ENCODE measurements at places on chromosomes 4 and X. TPM values are rescaled to one million over a fixed set of nuclear protein-coding genes. Genes with fewer than 3 reads are reported as not detected.

MMRN1 gene
- 4.4 TPM for polyA plus RNA-seq

ARHGEF9 gene
- polyA plus RNA-seq = 5.4 TPM

HMGN5 gene
- polyA plus RNA-seq = 7.0 TPM

F9 gene
- 127 TPM for polyA plus RNA-seq

ARHGAP36 gene
- polyA plus RNA-seq = not detected

NWD2 gene
- polyA plus RNA-seq = not detected

DSPP gene
- polyA plus RNA-seq = not detected

NDP gene
- polyA plus RNA-seq = not detected

CFAP299 gene
- polyA plus RNA-seq = not detected

ABCE1 gene
- 17.8 TPM for polyA plus RNA-seq

GRCh38 chr4:17616283-17616682 is 1.8 kb downstream of the MED28 start:
- no peak for DNase-seq

DNA sequence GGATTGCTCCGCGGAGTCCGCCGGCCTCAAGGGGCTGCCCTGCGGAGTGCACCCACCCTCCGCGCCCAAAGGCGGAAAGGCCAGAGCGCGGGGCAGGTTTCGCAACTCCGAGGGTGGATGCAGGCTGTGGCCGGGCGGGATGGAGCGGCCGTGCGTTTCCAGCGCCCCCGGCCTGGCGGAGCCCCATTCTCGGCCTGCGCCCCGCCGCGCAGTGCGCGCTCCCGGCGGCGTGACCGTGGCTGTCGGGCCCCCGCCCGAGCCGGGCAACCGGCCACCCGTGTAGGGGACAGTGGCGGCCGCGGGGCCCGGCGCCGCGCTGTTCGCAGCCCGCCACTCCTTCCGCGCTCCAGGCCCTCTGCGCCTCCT is 331 bp downstream of the SETD7 start:
- DNase-seq = peak; percentile 56

DNA sequence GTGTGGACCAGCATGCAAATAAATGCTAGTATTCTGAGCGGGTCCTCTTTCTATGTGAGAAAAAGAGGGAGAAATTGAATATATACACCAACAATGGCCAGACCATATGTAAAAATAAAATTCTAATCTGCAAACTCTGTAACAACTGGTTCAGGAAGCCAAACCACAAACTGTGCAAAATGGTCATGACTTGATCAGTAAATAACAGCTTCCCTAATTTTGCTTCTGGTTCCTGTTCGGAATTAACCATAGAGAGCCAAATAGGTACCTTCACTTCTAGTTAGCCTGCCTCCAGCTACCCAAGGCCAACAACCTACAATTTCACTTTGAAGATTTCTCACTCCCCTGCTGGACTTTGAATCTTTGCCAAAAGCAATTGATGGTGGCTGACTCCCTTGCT is 1313.2 kb downstream of the ADGRL3 start:
- no peak for DNase-seq

- peak; percentile 35 for DNase-seq
Observed at GRCh38 chr4:57110640-57111511, 691 bp upstream of the IGFBP7 start.

DNA sequence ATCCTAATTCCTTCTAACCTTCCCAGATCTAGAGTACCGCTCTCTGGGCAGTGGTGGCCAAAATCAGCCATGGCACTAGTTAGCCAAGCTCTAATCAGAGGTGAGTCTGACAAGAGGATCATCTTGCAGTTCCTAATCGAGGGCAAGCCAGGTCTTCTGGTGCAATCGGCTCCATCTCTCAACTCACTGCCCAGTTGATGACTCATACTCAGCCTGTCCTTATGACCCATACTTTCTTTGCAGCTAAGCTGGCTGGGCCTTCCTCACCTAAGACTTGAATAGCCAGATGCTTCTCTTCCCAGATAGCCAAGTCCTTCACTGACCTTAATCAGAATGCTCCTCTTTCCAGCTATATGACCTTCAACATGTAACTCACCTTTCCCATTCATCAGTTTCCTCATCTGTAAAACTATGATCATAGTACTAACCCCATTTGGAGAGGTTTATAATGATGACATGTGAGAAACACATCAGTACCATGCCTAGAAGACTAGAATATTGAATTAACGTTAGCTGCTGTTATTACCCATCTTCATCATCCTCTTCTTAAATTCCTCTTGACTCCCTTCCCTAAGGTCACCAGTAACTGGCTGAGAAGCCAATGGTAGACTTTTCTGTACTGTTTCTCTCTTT is 57.1 kb downstream of the RELL1 start:
- DNase-seq = no peak

DNA sequence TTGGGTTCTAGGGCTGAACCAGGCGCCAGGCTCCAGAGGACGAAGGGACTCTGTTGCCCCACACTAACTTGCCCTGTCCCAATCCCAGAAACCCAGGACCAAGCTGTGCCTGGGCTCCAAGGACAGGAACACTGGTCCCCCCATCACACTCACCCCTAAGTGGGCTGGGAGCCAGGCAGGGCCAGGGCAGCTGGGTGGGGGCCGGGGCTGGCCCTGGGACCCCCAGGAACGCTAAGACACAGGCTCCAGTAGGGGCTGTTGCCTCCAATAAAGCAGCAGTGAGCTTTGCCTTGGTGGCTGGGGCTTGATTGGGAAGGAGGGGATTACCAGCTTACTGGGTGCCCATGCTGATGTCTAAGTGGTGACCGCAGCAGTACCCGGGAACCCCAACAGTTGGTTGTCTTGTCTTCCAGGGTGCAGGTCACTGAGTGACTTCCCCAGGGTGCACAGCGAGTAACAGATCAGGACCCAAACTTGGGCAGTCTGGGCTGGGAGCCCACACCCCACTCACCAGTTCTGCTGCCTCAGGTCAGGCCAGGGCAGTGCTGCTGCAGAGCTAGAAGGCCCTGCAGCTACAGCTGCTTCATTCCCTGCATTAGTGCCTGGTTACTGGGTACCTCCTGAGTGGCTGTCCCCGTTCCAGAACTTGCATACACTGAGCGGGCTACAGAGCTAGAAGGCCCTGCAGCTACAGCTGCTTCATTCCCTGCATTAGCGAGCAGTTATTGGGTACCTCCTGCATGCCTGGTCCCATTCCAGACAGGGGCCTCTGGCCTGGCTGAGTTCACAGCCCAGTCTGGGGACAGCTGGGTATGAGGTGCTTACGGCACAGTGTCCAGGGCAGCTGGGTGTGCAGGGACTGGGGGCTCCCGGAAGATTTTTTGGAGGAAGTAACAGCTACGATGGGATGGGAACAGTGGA is 9.4 kb upstream of the ADD1 start:
- peak; percentile 33 for DNase-seq

GRCh38 chrX:109714340-109714958 is 18.6 kb downstream of the ACSL4 start:
- DNase-seq = no peak

- DNase-seq = no peak
Observed at GRCh38 chr4:4880492-4880891, 21.0 kb downstream of the MSX1 start.

- DNase-seq = no peak
Observed at GRCh38 chr4:150600812-150601445, 19.0 kb downstream of the MAB21L2 start.

DNA sequence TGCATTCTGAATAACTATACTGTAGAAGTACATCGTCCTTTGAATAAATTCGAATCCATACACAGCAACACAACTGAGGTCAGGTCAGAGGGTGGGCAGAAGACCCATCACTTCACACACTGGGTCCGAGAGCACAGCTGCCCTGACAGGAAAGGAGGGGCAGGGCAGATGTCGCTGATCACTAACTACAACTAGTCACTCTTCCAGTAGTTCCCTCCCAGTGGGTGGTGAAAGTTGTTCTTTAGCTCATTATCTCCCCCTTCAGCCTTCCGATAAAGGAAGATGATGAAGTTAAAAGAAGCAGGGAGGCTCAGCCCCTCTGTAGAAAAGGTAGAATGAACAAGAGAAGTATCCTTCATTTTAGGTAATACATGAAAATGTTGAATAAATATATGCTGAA is 278.9 kb downstream of the INPP4B start:
- DNase-seq = no peak

DNA sequence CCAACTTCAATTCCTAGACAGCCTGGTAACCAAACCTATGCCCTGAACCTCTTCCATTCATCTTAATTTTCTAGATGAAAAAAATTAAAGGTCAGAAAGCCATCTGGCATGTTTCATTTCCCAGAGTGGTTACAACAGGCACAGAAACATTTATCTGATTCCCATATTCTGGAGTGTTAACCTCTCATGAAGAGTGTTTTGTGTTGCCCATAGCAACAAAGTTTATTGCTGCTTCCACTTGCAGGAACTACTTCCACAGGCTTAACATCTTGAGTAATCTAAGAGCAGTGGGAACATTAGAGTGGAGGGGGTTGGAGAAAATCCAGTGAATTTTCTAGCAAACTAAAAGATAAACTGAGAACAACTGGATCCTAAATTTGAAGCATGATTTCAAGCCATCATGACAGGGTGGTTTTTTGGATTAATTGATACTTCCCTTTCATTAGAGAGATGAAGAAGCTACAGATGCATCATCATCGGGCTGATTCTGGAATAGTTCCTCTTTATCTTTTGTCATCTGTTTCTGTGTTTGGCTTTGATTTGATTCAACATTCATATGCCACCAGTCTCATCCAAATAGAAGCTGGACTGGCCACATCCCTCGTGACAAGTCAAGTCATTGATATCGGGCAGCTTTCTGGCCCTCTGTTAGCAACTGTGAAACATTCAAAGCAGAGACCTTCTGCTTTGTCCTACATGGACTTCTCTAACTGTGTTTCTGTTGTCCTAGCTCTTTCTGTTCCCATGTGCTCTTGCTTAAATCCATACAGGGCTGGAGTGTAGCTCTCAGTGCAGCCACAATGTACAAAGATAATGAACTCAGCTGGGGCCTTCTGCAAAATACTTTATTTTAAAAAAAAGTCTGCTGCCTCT is 167.3 kb downstream of the MID1IP1 start:
- DNase-seq = no peak

- DNase-seq = peak; percentile 40
Observed at GRCh38 chrX:47831788-47832187, 4.9 kb upstream of the ZNF81 start.

DNA sequence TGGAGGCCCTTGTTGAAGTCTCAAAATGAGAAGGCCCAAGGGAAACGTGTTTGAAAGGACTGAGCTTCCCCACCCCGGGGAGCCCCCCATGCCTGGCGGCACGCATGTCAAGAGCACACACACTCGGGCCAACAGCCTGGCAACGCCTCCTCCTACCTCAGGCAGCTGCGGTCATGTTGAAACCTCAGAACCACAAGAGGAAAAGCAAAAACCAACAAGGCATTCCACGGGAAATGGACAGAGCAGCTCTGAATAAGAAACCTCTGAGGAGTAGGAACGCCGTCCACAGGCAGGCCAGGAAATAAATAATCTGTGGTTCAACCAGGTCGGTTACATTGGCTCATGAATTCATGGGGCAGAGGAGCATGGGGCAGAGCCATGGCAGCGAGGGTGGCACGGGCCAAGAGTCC is 95.7 kb upstream of the AFAP1 start:
- no peak for DNase-seq

DNA sequence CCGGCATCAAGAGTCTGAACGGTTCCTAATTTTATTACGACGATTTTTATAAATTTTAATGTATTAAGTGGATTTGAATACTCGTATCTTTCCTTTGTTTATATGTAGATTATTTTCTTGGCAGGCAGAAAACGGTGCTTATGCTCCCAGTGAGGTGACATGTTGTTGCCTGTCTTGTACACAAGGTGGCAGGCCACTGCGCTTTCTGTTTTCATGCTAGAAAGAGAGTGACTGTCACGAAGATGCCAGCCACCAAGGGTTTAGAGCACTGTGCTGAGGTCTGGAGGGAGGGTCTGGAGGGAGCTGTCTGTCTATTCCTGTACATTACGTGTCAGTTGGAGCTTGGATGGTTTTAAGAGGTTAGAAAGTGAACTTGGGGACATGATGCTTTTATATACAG is 87.7 kb downstream of the SHROOM2 start:
- peak; percentile 44 for DNase-seq

GRCh38 chrX:30610026-30610425 is 32.5 kb upstream of the TASL start:
- DNase-seq = no peak

GRCh38 chr4:128141866-128142265 is 80.8 kb downstream of the LARP1B start:
- no peak for DNase-seq

- DNase-seq = peak; percentile 73
Observed at GRCh38 chr4:105471566-105472176, 2.2 kb downstream of the PPA2 start.

DNA sequence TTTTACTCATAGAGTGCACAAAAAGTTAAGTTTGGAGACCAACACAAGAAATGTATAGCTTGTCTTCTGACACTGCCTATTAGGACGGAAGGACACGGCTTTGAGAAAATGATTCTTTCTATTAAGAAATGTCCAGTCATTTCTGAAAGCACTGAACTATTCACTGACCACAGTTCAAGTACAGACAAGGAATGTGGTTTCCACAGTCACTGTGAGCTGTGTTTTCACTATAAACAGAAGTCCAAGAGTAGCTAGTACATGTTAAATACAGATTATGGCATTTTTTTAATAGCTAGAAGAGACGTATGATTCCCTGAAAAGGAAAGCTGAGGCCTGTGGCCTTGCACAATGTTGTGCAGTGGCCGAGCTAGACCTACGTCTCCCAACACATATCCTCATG is 115.1 kb upstream of the GPM6A start:
- no peak for DNase-seq

DNA sequence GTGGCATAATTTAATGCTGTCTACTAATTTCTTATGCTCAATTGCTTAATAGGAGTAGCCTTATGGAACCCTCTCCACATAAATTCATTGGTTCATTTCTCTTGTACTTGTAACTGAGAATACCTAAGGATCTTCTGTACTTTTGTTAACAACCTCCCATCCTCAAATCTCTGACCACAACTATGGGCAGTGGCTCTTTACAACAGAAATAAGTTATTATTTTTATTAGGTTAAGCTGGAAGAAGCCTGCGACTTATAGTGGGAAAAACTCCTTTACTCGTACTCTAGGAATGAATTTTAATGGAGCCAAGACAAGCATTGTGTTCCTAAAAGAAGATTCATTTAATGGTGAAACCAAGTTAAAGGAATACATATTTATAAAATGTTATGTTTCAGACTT is 337.1 kb upstream of the CTSO start:
- no peak for DNase-seq

- DNase-seq = no peak
Observed at GRCh38 chrX:9267415-9267814, 197.4 kb upstream of the TBL1X start.

- DNase-seq = no peak
Observed at GRCh38 chr4:93143902-93144301, 684.7 kb upstream of the ATOH1 start.

DNA sequence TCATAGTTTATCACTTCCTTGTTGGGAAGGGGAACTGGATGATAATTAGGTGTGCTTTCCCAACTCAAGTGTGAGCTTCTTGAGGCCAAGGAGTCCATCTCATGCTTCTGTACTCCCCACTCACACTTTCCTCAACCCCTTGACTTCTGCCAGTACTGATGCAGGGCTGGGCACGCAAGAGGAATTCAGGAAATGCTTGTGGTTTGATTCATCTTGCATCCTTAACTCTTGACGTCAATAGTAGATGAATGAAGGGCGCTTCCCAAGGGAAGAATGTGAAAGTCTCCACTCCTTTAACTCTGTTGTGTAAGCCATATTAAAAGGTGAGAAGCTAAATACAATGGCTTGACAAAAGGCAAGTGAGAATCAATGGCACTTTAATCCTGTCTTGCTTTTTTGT is 101.8 kb downstream of the AGTR2 start:
- no peak for DNase-seq
